ENCODE measurements at places on chromosomes 2 and 18. TPM values are rescaled to one million over a fixed set of nuclear protein-coding genes. Genes with fewer than 3 reads are reported as not detected.

GRCh38 chr2:8255448-8255800 is 426.4 kb upstream of the ID2 start:
- DNase-seq: no peak

The LCT gene
- total RNA-seq: 1.4 TPM

GRCh38 chr2:235300368-235301201 is 193.3 kb upstream of the AGAP1 start:
- peak; percentile 69 for DNase-seq

DNA sequence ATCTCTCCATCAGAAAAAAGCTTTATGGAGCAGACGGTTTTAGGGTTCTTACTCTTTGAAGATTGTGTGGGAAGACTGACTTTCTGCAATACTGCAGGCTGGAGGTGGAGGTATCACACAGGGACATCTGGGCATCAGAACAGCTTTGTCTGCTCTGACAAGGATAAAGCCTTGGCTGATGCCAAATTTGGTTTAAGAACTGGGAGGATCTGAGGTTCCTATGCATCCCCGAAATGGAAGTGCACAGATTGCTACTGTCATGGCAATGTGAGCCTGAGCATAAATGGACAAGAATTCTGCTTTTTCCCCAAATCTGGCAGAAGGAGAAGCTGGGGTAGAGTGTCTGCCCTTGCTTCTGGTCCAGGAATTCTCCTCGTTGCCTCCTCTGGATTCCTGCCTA is 424.3 kb downstream of the SLC4A3 start:
- DNase-seq: no peak

GRCh38 chr2:121579309-121579708 is 48.6 kb downstream of the RNU4ATAC start:
- DNase-seq: no peak

DNA sequence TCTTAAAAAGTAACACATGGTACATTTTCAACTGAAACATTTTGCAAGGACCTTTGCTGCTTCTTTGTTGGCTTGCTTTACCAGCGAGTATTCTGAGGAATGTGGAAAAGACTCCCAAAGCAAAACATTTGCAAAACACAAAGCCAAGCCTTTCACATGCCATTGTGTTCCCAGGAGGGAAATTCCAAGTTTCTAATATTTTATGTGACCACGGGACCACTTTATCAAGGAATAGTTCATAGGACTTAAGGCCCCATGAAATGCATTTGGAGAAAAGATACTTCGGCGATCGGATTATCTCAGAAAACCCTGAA is 26.2 kb downstream of the CYP27C1 start:
- no peak for DNase-seq

GRCh38 chr2:51780353-51780752 is 748.4 kb upstream of the NRXN1 start:
- no peak for DNase-seq

- no peak for DNase-seq
Measured at GRCh38 chr2:158412206-158412605, 44.3 kb downstream of the CCDC148 start.

- no peak for DNase-seq
Measured at GRCh38 chr2:224034017-224034416, 5.1 kb downstream of the SERPINE2 start.

GRCh38 chr2:55026202-55026601 is 24.0 kb downstream of the RTN4 start:
- no peak for DNase-seq

The C2orf72 gene
- total RNA-seq: 0.66 TPM

GRCh38 chr2:605674-606608 is 71.3 kb downstream of the TMEM18 start:
- no peak for DNase-seq

- peak; percentile 50 for DNase-seq
Measured at GRCh38 chr2:201643216-201643890, at the start of gene TMEM237. Gene TMEM237 (minus strand): TSS chr2:201643503. CDS start chr2:201643400, 103 bp downstream.

The PROKR1 gene
- not detected for total RNA-seq

The TRIB2 gene
- total RNA-seq: 6.2 TPM

The SLC20A1 gene
- total RNA-seq: 71.7 TPM

The SNORC gene
- 4.3 TPM for total RNA-seq

DNA sequence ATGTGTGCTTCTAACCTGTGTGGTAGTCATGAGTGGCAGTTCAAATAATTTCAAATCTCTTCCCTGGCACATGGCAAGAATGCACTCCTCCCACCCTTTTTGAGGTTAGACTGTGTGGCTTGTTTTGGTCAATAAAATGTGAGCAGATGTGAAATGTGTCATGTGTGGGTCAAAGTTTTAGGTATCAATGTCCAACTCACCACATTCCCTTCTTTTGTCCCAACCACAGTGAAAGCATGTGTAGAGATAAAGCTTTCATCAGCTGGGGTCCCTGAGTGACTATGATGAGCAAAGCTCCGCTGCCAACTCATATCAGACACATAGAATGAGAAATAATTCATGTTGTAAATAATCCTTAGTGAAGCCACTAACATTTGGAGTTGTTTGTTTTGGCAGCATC is 118.2 kb downstream of the PAX3 start:
- no peak for DNase-seq

DNA sequence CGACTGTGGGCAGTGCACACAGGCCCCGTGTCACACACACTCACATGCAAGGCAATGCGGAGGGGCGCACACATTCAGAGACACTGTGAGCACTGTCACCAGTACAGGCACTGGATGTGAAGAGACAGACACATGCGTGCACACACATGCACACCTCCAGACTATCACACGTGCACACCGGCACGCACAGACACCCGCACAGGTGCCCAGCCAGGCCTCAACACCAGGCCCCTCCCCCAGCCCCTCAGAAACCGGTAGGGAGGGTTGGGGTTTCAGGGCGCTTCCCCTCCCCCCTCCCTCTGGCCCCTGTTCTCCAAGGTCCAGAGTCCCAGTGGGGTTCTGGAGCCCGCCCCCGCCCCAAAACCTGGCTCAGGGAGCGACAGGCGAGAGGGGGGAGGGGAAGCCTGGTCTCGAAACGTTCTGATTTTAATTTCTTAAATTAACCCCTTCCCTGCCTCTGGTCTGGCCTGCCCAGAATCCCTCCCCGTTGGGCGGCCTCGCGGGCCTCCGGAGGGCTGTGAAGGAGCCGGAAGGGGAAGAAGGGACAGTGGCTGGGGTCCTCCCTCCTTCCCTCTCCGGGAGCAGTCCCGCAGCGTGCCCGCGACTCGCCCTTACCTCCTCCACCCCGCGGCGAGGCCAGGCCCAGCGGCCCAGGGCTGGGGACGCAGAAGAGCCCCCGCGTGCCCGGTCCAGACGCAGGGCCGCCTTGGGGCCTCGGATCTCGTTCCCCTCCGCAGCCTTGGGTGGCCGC is 558 bp downstream of the FBXO41 start:
- DNase-seq: no peak

GRCh38 chr2:26649322-26649721 is 8.2 kb upstream of the CIB4 start:
- no peak for DNase-seq

- no peak for DNase-seq
Measured at GRCh38 chr18:30450927-30451326, 591.6 kb downstream of the DSC3 start.

- no peak for DNase-seq
Measured at GRCh38 chr2:102013206-102014040, 21.7 kb downstream of the IL1R2 start.

The MBD1 gene
- 70.5 TPM for total RNA-seq

GRCh38 chr18:75527848-75528685 is 100.6 kb upstream of the SMIM21 start:
- DNase-seq: no peak

GRCh38 chr2:231709636-231709980 is 1.3 kb downstream of the PTMA start:
- DNase-seq: peak; percentile 33

The ASB18 gene
- total RNA-seq: not detected

- peak; percentile 17 for DNase-seq
Measured at GRCh38 chr2:101396316-101396717, 9.0 kb upstream of the CREG2 start.

- no peak for DNase-seq
Measured at GRCh38 chr18:77005651-77006195, 126.9 kb downstream of the MBP start.

GRCh38 chr2:152791979-152792378 is 73.6 kb downstream of the ARL6IP6 start:
- no peak for DNase-seq

DNA sequence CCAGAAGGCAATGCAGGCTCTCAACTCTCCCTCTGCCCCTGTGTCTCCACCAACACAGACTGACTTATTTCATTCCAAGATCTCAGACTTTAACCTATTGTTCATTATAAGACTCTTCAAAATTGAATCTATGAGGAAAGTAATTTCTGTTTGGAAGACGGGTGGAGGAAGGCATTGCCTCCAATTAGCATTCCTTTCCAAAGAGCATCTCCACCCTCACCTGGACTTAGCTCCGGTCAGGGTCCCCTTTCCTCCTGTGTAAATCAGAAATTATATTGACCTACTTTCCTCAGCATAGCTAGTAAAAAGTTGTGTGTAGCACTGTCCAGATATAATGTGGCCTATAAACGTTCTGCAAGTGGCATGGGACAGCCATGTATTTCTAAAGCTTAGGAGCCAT is 230.4 kb upstream of the ACVR2A start:
- no peak for DNase-seq

DNA sequence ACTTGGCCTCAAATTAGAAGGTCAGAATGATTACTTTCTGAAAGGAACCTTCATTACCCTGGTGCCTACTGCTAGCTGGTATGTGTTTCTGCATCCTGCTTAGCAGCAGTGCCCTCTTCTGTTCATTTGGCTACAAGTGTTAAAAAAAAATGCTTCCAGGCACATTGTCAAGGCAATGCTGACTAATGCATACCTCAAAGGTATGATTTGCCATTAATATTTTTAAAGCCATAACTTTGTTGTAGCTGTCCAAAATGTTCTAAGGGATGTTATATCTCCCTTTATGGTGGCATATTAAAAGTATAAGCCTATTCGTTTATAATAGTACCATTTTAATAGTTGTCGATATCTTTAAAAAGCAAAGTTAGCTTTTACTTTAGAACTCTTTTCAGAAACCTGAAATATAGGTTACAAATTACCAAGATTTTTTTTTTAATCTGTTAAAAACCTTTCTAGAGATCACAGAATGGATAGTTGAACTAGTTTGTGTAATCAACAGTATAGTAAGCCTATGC is 52.0 kb upstream of the FAM171B start:
- peak; percentile 51 for DNase-seq

The BCL11A gene
- 8.1 TPM for total RNA-seq

The FAM124B gene
- not detected for total RNA-seq

DNA sequence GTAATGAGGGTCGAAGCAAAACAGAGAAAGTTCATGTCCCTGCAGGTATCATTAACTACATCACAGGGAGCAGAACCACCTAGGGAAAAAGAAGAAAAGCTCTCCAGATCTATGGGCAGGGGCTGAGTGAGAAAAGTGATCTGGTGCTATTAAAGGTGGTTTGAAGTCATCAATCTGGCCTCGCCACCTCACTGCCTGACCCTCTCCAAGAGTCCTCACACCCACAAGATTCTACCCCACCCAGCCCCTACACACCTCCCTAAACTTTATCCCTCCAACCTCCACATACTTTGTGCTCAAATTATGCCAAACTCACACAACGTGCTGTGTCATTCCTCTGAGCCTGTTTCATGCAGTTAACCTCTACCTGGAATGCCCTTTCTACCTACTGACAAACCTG is 2.2 kb downstream of the GALNT14 start:
- DNase-seq: no peak

The PLCL1 gene
- 0.07 TPM for total RNA-seq

DNA sequence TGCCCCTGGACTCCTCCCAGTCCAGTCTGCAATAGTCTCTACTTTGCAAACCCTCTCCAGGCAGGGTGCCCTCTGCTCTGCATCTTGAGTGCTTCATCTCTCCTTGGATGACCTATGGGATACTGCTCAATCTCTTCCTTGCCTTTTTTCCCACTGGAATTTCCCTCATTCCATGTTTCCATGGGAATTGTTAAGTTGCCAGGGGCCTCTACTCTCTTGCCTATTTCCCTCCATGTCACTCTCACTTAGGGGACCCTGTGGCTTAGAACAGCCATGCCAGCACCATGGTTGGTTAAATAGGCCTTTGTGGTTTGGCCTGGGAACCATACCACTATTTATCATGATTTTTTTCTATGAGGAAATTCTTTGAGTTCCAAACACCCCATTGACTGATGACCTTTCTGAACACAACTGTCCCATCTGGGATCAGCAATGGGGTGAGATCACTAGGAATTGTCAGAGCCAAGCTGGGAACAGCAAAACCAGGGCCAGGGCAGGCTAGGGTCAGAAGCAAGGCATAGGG is 91.4 kb upstream of the RBMS1 start:
- no peak for DNase-seq

DNA sequence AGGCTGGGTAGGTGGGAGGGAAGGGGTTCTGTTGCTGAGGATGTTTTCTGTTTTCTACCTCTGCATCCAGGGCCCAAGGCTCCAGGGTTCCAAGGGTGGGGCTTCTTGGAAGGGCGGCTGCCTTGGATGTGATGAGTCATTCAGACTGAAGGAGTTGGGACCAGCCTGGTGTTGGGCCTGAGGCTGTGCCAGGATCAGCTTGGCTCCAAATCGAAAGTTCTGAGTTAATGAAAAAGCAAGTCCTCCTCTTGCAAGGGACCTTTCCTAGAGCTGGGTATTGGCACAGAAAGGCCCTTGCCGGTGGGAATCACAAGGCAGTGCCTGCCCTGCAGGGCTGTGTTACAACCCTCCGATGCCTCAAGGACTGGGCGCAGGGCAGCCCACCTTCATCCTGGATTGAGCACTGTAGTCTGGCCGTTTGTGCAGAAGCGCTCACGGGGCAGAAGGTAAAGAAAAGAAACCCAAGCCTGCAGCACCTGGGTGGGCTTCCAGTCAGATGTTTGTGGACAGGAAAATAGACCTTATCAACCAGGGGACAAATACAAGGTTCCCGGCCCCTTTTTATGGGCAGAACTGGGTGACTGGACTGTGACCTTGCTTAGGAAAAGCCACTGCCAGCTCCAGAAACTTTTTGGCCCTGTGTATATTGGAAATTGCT is 52.5 kb upstream of the MCFD2 start:
- DNase-seq: peak; percentile 80

DNA sequence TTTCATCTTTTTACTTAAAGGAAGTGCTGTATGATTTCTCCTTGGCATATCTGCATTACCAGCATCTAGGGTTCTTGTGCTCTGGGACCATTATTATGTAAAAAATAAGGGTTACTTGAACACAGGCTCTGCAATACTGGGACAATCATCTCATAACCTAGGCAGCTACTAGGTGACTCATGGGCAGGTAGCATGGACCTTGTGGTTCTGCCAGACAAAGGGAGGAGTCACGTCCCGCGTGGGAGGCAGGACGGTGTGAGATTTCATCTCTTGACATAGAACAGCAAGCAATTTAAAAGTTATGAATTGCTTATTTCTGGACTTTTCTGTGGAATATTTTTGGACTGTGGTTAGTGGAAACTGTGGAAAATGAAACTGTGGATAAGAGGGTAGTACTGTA is 34.1 kb downstream of the ASAP2 start:
- no peak for DNase-seq

- no peak for DNase-seq
Measured at GRCh38 chr18:72181241-72181764, 362.8 kb downstream of the CBLN2 start.

The COBLL1 gene
- total RNA-seq: 56.9 TPM

- DNase-seq: no peak
Measured at GRCh38 chr2:50443288-50443687, 588.6 kb downstream of the NRXN1 start.

- no peak for DNase-seq
Measured at GRCh38 chr2:7034303-7034702, 117.1 kb downstream of the RNF144A start.

The CFAP221 gene
- total RNA-seq: 9.5 TPM

The POTEI gene
- not detected for total RNA-seq

The FECH gene
- 16.7 TPM for total RNA-seq

The MBP gene
- 221 TPM for total RNA-seq

The GAD1 gene
- 11.2 TPM for total RNA-seq

The ITGB1BP1 gene
- total RNA-seq: 87.0 TPM

- no peak for DNase-seq
Measured at GRCh38 chr18:79625924-79626561, 53.6 kb upstream of the CTDP1 start.

All from Calu3 (cell line).